ENCODE measurements at places on chromosomes 7 and 10.

- no peak for DNase-seq
These were observed 49.9 kb upstream of the ZRANB1 start for GRCh38 chr10:124892031-124892430.

GRCh38 chr10:110501142-110501937 is 3.6 kb downstream of the DUSP5 start:
- DNase-seq = no peak

GRCh38 chr7:75993689-75994387 is 557 bp downstream of the TMEM120A start:
- DNase-seq = no peak

DNA sequence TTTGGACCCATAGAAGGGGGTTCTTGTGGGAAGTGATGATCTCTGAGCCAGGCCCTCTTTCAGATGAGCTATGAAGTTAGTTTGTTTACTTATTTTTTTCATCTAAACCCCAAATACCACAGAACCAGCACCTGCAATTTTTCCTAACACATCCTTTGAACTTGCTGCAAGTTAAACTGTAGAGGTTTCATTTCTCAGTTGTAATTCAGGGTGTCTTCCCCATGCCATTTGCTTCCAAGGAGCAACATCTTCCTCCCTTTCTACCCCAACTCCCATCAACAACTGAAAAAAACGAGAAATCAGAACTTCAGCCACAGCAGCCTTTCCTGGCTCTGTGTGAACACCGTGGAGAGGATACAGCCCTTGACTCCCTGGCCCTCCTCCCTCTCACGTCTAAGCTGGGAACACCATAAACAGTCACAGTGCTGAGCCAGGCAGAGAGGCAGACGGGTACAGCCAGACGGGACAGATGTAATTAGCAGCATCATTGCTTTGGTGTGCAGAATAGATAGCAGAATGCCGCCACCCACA is 63.6 kb downstream of the RGS10 start:
- no peak for DNase-seq

GRCh38 chr7:94324380-94325121 is 70.1 kb upstream of the COL1A2 start:
- DNase-seq = no peak

DNA sequence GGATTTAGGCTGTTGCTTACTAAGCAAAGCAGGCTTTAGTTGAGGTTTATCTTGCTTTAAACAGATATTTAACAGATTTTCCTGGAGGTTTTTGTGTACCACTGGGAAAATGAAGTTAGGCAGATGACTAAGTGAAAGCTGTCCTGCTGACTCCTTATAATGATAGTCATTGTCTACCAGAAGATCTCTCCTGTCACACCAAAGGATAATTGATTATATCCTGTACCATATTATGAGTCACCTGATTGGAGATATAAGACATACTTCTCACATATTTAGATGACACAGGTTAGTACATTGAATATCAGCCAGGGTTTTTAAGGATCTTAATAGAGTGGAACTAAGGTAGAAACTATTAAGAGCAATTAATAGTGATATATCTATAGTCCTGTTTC is 68.4 kb downstream of the PTEN start:
- no peak for DNase-seq

DNA sequence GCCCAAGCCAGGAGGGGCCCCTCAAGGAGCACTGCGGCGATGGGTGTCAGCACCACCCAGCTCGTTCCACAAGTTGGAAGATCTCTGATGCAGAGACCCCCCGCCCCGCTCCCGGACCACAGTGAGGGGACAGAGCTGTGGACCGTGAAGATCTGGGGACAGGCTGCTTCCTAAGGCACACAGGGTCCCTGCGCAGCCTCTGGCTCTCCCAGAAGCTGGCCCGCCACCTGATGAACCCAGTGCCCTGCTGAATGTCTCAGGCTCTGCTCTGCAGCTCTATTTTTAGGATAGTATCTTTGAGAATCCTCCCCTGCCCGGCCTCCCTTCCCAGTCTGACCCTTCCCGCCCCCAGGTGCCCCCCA is 29.7 kb downstream of the GBX1 start:
- no peak for DNase-seq

- no peak for DNase-seq
These were observed 220.5 kb upstream of the HGF start for GRCh38 chr7:81990395-81990794.

- DNase-seq = no peak
These were observed 56.4 kb downstream of the PRR15 start for GRCh38 chr7:29619848-29620555.

- no peak for DNase-seq
These were observed 26.7 kb upstream of the WNT2 start for GRCh38 chr7:117349570-117349969.

- no peak for DNase-seq
These were observed 32.6 kb upstream of the GPAM start for GRCh38 chr10:112216151-112216550.

DNA sequence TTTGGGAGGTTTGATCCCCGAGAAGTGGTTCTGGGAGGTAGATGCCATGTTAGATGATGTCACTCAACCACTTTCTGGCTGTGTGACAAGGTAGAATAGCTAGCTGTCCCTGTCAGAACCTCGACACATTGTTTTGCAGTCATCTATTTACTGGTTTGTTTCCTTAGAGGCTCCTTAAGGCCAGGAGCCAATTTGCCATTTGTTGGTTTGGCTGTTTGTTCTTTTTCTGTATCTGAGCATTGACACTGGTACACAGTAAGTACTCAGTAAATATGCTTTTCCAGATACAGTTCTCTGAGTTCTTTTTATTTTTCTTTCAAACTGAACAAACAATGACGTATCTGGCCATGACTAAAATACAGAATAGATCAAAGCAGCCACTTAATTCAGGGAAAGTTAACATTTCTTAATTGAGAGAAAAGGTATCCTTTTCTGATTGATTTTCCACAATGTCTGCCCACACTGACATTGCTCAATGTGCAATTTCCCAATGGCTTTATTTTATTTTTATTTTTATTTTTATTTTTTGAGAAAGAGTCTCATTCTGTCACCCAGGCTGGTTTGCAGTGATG is 121.6 kb downstream of the SPAG6 start:
- no peak for DNase-seq

GRCh38 chr7:80661729-80662128 is 23.3 kb downstream of the CD36 start:
- no peak for DNase-seq

DNA sequence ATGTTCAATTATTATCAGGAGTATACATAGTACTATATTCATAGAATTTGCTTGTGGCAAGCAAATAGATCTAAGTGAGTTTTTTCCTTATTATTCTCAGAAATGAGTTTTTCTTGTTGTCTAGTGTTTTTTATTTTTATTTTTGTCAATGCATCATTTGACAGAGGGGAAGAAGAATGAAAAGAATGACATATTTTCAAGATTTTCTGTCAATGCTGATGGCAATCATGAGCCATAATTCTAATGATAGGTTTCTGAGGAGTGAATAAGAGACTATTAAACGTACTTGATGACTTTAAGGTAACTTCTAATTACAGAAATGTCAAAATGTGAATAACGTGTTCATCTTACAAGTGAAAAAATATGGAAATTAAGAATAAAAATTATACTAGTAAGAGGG is 144.6 kb upstream of the CSTF2T start:
- DNase-seq = no peak

- DNase-seq = no peak
These were observed at the start of gene CD36 for GRCh38 chr7:80637911-80638765. Gene CD36 (plus strand): TSS chr7:80638642. CDS start chr7:80646741, 8,099 bp downstream.

DNA sequence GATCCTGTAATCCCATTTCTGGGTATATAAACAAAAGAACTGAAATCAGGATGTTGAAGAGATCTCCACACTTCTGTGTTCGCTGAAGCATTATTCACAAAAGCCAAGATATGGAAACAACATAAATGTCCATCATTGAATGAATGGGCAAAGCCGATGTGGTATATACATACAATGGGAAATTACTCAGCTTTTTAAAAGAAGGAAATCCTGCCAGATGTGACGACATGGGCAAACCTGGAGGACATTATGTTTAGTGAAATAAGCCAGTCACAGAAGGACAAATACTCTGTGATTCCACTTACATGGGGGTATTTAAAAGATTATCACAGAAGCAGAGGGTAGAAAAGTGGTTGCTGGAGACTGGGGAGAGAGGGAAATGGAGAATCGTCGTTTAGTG is 23.9 kb upstream of the FAM107B start:
- no peak for DNase-seq

GRCh38 chr7:83452256-83452655 is 196.7 kb downstream of the SEMA3E start:
- no peak for DNase-seq

DNA sequence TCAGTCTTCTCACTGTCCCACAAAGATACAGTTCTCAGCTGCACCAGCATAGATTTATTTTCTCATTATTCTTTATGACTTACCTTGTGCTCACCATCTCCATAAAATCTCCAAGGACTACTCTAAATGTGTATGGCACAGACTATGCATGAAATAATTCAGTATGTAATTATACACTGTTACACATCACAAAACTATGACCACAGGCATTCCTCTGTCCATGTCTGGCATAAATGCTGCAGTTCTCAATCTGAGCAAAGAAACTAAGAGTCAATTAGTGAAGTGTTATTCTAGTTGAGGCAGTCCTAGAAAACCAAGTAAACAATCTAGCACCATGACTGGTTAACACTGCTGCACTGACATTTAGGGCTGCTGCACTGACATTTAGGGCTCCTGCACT is 2.7 kb downstream of the CYCS start:
- DNase-seq = no peak

DNA sequence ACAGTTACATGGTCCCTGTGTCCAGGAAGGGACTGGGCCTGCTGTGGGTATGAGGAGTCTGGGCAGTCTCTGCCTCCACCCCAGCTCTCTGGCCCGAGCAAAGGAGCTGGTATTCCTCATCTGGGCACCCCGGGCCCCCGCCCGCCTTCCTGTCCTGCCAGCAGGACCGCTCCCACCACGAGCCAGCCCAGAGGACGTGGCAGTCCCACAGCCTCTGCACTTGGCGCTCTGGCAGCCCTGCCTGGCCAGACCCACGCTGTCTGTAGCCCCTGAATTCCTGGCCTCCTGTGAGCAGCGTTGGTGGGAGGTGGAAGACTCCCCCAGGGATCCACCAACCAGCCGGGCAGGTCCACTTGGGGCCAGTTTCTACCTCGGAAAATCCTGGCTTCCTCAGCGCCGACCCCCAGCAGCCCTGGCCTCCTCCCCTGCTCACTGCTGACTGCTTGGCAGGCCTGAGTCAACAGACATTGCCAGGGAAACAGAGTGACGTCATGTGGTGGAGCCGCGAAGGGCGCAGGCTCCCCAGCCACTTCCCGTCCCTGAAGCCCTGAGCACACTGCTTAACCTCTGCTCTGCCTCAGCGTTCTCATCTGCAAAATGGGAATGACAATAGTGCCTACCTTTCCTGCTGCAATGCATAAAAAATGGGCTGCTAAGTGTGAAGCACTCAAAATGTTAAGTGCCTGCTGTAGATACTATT is 21.6 kb upstream of the LIMK1 start:
- DNase-seq = peak; percentile 34

DNA sequence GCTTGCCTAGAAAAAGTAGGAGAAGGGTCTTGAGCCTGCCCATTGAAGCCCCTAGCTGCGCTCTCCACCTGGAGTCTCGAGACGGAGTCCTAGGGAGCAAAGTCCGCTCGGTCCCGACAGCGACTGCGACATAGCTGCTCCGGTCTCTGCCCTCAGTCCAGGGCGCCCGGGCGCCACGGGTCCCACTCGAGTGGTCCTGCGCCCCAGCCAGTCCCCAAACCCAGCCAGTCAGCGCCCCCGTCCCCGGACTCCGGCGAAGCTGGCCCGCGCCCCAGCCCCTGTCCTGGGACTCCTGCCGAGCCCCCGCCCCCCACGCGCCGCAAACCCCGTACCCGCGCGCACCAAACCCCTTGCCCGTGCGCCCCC is 490 bp downstream of the TNS3 start:
- DNase-seq = no peak

GRCh38 chr7:16417906-16418305 is 3.4 kb downstream of the CRPPA start:
- no peak for DNase-seq

- DNase-seq = no peak
These were observed 47.7 kb downstream of the RASGEF1A start for GRCh38 chr10:43218951-43219837.

DNA sequence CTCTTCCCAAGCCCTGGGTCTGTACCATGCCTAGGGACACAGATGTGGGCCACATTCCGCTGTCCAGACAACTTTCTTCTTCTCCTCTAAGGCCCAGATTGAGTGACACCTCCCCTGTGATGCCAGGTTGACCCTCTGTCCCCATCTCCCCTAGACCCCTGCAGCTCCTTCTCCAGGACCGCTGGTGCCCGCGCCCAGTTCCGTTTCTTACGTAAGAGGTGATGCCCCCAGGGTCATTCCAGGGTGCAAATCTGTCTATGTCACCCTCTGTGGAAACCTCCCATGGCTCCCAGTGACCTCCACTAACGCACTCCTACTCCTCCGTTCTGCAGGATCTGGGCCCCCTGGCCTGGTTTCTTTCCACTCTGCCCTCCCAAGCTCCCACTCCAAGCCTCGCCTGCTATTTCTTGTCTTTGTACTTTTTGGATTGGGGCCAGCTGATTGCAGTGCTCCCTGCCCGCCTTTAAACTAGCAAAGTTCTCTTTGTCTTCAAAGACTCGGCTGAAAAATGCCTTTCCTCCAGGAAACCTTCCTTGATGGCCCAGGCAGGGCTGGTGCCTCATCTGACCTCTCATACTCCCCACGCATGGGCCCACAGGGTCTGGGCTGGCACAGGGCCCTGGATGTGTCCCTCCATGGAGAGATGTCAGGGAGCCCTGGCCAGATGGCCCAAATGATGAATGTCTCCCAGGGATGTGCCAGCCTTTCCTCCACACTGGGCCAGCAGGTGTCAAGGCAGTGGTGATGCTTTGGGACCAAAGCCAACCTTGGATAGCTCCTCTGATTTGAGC is 21.3 kb upstream of the ELN start:
- no peak for DNase-seq

DNA sequence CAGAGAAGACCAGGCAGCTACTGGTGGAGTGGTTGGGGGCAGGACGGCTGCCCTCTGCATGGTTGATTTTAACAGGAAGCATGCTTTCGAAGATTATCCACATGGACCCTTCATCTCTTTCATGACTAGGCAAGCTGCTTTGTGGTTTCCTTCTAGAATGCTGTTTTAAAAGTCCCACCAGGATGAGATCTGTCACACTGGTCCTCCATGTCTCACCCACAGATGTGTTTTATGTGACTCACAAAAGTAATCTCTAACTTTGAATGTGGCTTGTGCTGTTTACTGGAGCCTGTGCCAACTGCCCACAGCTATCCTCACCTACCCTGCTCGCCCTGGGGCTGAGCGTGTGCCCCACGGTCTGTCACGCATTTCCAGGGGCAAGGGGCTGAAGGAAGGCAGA is 188.8 kb downstream of the GFRA1 start:
- no peak for DNase-seq

DNA sequence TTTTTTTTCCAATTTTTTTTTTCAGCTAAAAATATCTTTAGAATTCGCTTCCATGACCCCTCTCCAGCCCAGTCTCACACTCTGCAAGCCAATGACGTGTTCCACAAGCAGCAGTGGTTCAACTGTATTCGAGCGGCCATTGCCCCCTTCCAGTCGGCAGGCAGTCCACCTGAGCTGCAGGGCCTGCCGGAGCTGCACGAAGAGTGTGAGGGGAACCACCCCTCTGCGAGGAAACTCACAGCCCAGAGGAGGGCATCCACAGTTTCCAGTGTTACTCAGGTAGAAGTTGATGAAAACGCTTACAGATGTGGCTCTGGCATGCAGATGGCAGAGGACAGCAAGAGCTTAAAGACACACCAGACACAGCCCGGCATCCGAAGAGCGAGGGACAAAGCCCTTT is 42.8 kb downstream of the CALML5 start:
- DNase-seq = no peak
